ENCODE measurements at places on chromosomes 6 and 20.

- no peak for DNase-seq
These were observed 5.8 kb downstream of the TFEB start for GRCh38 chr6:41729624-41730023.

- no peak for DNase-seq
These were observed 85.4 kb upstream of the MYLIP start for GRCh38 chr6:16043171-16044135.

GRCh38 chr6:16676376-16676775, 84.9 kb downstream of the ATXN1 start:
- no peak for DNase-seq

DNA sequence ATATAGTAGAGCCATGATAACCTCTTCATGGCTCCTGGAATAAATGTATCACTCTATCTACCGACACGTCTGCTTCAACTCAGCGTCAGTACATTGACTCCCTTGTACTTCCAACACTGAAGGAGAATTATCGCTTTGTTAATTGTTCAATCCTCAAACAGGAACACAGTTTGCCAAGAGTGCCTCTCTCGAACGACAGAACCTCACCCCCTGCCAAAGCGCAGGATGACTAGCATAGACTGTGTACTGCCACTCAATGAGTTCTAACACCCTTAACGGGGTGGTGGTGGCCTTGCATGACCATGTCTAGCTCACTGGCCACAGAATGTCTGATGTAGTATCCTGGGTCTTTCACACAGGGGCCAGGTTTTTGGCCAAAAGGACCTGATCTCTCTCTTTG, 81.4 kb upstream of the HEY2 start:
- DNase-seq = no peak

DNA sequence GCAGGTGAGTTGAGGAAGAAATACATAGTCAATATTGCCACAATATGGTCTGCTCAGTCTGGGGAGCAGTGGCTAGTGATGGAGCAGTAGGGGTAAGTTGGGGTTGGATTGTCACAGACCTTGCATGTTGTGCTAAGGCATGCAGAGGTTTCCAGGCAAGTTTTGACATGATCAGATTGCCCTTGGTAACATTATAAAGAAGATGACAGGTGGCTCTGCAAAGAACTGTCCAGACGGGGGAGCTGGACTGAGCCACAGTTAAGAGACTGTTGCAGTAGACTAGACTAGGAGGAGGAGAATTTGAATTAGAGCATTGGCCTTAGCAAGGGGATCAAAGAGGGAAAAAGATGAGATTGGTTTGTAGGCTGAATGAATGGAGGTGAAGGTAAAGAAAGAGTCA, 23.4 kb downstream of the ATRN start:
- no peak for DNase-seq

GRCh38 chr20:54344832-54345231, 130.6 kb upstream of the DOK5 start:
- DNase-seq = no peak

DNA sequence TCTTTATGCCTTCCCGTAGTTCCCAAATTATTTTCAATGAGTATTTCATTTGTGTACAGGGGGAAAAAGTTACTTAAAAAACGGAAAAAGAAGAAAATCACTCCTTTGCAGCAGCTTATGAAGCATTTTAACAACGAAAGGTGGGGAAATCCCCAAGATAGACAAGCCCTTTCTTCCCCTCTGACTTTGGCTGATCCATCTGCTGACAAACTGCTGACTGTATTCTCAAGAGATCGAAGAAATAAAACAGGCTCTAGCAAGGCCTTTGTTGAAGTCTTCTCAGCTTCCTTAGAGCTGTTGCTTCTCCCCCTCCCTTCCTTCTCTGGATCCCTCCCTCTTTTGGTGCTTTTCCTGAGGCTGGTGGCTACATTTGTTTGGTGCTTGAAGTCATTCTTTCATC, 325.2 kb downstream of the NRN1 start:
- no peak for DNase-seq

DNA sequence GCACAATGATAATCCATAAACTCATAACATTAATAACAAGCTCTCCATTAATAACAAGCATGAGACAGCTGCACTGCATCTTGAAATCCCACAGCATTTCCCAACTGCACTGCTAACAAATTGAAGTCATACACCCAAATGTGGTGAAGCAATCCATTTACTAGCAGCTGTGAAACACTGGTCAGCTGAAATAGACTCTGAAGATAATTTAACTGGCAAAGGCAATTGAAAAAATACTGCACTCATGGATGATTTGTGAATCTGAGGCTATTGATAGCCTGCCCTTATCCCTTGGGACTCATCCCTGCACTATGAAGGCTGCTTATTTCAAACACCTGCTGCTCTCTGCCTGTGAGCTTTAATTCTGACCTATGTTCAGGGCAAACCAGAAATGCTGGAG, 49.1 kb upstream of the PLCB1 start:
- no peak for DNase-seq

DNA sequence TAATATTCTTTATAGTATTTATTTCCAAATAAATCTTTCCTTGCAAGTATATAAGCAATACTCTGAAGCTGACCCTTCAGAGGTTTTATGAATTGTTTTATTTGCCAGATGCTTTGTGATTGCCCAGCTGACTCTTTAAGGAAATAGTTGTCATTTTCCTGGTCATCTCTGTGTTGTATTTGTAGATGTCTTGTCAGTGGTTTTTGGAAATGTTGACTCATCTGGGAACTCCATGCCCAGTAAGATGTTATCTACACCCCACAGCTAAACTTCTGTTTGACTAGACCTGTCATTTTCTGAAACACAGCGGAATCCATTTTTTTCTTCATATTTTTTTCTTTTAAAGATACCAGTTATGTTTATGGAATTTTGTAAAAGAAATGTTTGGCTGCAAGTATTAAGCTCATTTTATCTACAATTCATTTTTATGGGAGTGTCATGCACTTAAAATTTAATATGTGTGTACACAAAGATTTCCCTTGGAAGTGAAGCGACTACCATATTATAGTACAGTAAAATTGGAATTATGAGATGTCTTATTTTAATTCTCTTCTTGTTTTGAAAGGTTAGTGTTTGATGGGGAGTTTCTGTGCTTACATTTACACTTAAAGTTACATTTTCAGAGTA, 491.0 kb downstream of the NKAIN2 start:
- no peak for DNase-seq

DNA sequence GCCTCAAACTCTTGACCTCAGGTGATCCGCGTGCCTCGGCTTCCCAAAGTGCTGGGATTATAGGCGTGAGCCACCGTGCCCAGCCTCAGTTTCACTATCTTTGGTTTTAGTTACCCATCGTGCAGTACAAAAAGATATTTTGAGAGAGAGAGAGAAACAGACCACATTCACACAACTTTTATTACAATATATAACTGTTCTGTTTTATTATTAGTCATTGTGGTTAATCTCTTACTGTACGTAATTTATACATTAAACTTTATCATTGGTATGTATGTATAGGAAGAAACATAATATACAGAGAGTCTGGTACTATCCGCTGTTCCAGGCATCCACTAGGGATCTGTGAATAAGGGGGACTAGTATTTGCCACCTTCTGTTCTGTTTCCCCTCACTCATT, 29.4 kb upstream of the TAF8 start:
- no peak for DNase-seq

Measured in kidney epithelial cell (primary cell).